Upper lobe of left lung (tissue), 6 donors: ENCODE measurements at places on chromosomes 3 and 15. TPM values are rescaled to one million over a fixed set of nuclear protein-coding genes. Genes with fewer than 3 reads are reported as not detected.

DNA sequence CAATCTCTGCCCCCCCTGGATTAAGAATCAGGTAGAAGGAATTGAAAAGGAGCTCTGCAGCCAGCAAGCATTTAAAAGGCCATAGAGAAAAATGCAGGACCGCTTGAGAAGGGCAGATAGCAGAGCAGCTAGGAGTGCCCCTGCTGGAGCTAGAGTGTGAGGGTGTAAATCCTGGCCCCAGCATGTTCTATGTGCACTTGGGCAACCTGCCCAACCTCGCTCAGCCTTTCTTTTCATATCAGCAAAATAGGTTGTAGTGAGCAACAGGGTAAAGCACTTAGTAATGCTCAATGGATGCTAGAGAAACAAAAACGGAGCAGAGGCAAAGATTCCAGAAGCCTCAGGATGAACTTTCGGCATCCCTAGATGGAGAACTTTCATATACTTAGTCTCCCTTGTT is 25.0 kb upstream of the THBS1 start:
- no peak overlapping the region for H3K4me3 ChIP-seq
- no peaks in the 10 kb centered on the region for H3K27me3 ChIP-seq
- H3K27ac ChIP-seq: no peak overlapping the region
- DNase-seq: no peak

DNA sequence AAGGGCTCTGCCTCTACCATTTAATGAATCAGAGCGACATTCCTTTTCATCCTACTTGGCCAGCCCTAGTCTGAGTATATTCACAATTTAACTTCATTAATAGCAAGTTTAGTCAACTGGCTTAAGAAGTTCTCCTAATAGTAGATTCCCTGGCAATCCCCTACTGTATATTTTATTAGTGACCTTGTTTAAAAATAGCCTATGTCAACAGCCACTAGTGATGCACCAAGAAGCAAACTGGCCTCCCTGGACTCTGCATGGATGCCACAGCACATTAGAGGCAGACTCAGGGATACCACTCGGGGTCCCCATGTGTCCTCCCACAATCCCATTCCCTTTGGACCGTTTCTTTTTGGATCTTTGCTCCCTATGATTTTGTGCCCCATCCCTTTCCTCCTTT is 83.6 kb downstream of the THSD4 start:
- peaks cover 12% of the 10 kb centered on the region for H3K4me1 ChIP-seq
- H3K27ac ChIP-seq: no peak overlapping the region
- H3K4me3 ChIP-seq: no peak overlapping the region
- H3K36me3 ChIP-seq: no peaks in the 10 kb centered on the region
- DNase-seq: no peak

LRTM1 gene
- not detected for total RNA-seq

DNA sequence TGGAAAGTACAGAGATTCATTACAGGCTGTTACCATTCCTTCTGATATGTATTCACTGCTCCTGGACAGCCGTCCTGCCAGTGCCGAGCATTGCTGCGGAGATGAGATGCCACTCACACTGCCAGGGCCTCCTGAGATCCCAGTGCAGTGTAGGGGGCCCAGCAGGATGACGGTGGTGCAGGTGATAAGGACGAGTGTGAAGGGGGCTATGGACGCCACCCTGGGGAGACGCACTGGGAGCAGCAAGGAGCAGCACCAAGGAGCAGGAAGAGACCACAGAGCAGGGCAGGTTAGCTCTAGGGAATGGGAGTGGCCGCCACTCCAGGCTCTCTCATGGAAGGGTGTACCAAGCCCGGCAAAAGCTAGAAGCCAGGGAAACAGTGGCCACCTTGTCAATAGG is 4.0 kb upstream of the KLF15 start:
- H3K27me3 ChIP-seq: no peaks in the 10 kb centered on the region
- H3K4me1 ChIP-seq: peaks cover 19% of the 10 kb centered on the region
- no peaks in the 10 kb centered on the region for H3K36me3 ChIP-seq
- H3K27ac ChIP-seq: no peak overlapping the region

DNA sequence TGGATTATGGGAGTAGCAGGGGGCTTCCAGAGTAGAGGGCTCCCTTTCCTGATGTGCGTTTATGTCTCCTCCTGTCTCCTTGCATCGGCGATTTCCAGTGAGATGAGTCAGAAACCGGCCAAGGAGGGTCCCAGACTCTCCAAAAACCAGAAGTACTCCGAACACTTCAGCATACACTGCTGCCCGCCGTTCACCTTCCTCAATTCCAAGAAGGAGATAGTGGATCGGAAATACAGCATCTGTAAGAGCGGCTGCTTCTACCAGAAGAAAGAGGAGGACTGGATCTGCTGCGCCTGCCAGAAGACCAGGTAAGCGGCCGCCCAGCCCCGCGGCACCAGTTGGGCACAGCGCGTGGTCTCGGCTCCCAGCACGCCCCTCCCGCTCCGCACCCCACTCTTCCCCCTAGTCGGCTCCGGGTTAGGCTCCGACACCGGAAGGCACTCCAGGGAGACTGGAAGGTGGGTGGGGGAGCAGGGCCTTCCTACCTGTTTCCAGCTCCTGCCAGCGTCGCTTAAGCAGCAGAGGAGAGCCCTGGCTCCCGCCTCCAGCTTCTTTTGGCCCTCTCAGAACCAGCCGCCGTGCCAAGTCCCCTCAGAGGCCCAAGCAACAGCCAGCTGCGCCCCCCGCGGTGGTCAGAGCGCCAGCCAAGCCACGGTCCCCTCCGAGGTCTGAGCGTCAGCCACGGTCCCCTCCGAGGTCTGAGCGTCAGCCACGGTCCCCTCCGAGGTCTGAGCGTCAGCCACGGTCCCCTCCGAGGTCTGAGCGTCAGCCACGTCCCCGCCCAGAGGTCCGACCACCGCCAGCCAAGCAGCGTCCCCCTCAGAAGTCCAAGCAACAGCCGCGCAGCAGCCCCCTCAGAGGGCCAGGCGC is 34.7 kb downstream of the MOBP start:
- no peaks in the 10 kb centered on the region for H3K36me3 ChIP-seq
- H3K27ac ChIP-seq: no peak overlapping the region
- peak overlapping the region; percentile 15 for H3K4me3 ChIP-seq
- no peak for DNase-seq

GRCh38 chr3:9837701-9838582 is 5.9 kb downstream of the RPUSD3 start:
- H3K36me3 ChIP-seq: peaks cover 73% of the 10 kb centered on the region
- H3K27me3 ChIP-seq: no peaks in the 10 kb centered on the region

DNA sequence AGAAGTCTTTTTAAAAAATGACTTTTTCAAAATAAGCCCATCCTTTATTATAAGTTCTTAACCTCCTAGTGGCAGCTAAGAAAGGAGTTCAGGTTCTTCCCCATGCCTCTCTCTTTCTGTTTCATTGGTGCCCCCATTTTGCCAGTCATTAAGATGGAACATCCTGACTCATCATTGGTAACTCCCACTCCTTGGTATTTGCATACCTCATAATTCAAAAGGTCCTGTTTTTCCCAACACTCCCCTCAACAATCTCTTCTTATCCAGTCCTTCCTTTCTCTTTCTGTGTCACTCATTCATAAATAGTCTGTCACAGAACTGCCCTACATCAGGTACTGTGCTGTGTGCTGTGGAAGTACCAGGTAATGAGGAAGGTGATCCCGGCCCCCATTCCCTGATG is 394.0 kb downstream of the FOXP1 start:
- H3K27ac ChIP-seq: no peak overlapping the region
- H3K4me1 ChIP-seq: no peaks in the 10 kb centered on the region
- no peak overlapping the region for H3K4me3 ChIP-seq
- no peak for DNase-seq
- H3K36me3 ChIP-seq: no peaks in the 10 kb centered on the region
- H3K27me3 ChIP-seq: no peaks in the 10 kb centered on the region

ARGFX gene
- not detected for total RNA-seq

GRCh38 chr15:68781766-68782588 is 38.7 kb downstream of the ANP32A start:
- peaks cover 11% of the 10 kb centered on the region for H3K4me1 ChIP-seq
- no peak overlapping the region for H3K4me3 ChIP-seq
- peak overlapping the region; percentile 80 for H3K27ac ChIP-seq
- no peaks in the 10 kb centered on the region for H3K27me3 ChIP-seq

DNA sequence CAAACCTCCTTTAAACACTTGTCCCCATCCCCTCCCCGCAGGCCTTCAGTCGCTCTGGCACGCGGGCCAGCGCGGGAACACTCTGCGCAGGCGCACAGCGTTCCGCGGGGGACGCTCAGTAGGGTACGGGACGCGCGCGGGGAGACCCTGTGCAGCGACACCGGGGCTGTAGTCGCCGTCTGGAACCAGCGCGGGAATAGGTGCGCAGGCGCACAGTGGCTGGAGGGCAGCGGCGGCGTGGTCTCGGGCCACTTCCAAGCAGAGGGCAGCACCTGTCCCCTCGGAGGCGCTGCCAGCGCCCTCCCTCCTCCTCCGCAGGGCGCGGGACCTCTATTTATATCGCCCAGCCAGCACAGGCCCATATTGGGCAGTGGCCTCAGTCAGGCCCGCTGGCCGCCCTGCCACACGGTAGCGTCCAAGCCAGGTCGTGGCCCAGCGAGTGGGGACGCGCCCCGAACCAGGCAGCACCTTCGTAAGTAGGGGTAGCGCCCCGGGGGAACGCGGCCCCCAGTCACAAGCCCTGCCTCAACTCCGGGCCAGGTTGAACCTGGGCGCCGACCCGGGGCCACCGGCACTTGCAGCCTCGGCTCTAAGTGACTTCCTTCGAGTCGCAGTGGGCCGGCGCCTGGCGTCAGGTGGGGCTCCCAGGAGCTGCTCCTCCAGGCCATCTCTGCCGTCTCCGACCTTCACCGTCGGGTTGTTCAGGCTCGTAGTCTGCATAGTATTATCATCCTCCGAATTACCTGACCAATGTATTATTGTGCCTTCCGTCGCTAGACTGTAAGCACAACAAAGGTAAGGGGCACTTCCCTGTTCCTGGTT is at the start of gene KBTBD12:
Gene KBTBD12 (plus strand): TSS at position 118 of the 822 bp plus-strand sequence. CDS start 7,830 bp downstream, outside the sequence.
- H3K4me3 ChIP-seq: peak within 1 kb of the TSS; percentile 55
- H3K36me3 ChIP-seq: no peaks in the 10 kb centered on the region
- no peaks in the 10 kb centered on the region for H3K27me3 ChIP-seq
- H3K27ac ChIP-seq: no peak within 1 kb of the TSS

GRCh38 chr3:56806407-56806806 is 4.7 kb upstream of the ARHGEF3 start:
- DNase-seq: no peak
- no peaks in the 10 kb centered on the region for H3K27me3 ChIP-seq
- no peaks in the 10 kb centered on the region for H3K36me3 ChIP-seq
- peaks cover 11% of the 10 kb centered on the region for H3K4me1 ChIP-seq
- H3K27ac ChIP-seq: no peak overlapping the region
- H3K4me3 ChIP-seq: no peak overlapping the region

DNA sequence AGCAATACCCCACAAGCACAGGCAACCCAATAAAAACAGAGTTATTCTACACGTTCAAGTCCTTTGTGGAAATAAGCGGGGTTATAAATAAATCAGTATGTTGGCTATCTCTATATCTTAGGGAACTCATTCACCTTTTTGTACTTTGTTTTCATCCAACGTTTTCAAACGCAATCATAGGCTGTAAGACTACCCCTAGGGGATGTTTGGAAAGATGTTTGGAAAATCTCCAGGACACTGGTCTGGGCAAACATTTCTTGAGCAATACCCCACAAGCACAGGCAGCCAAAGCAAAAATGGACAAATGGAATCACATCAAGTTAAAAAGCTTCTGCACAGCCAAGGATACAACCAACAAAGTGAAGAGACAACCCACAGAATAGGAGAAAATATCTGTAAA is 70.1 kb downstream of the CLDN11 start:
- no peaks in the 10 kb centered on the region for H3K36me3 ChIP-seq
- no peak for DNase-seq
- no peak overlapping the region for H3K27ac ChIP-seq
- H3K4me1 ChIP-seq: no peaks in the 10 kb centered on the region
- H3K4me3 ChIP-seq: no peak overlapping the region

DNA sequence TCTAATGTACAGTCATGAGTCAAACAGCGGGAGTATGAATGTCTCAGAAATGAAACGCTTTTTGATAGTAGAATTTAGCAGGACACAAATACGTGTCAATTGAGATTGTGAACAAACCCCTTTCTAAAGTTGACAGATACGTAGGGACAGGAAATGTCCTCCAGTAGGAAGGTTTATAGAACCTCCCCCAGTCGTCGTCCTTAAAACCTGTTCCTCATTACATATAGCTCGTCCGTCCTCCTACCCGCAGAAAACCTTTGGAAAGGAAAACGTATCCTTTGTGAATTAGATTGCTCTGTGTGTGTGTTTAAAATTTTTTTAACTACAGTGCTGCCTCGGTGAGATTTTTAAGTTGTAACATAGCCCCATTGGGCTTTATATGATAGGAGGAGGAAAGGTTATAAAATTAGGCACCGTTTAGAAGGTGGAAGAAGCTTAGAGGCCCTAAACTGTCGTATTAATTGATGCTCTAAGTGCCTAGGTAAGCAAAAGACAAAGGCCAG is 4.1 kb downstream of the UBE2E1 start:
- H3K36me3 ChIP-seq: no peaks in the 10 kb centered on the region
- no peak overlapping the region for H3K4me3 ChIP-seq
- no peak for DNase-seq
- no peaks in the 10 kb centered on the region for H3K27me3 ChIP-seq
- peaks cover 58% of the 10 kb centered on the region for H3K4me1 ChIP-seq
- H3K27ac ChIP-seq: peak overlapping the region; percentile 91

DNA sequence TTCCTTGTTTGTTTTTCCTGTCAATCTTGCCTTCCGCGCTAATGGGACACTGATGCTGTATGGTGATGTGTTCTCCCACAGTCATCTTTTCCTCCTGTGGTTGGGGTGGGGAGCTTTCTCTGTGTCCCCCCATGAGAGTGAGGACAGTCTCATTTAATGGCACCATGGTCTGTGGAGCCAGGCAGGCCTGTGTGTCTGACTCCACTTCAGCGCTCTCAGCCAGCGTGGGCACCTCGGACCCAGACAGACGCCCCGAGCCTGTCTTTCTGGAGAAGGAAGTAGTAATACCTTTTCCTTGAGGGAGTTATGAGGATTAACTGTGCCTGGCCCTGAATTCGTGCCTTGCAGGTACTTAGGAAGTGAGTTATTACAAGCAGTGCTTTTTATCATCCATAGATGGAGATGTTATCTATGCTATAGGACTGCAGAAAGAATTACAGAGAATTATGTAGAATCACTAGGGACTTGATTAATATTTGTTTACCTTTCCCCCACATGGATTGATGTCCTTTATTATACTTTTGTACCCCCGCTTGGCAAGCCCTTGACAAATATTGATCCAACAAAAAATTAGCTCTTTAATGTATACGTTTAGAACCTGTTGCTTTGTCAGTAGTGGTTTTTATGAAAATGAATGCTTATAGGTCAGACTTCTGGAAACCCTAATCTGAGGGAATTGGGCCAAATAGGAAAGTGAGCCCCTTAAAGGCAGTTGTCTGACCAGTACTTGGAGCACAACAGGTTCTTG is 152.4 kb downstream of the PGPEP1L start:
- H3K4me3 ChIP-seq: no peak overlapping the region
- peak overlapping the region; percentile 92 for H3K27ac ChIP-seq
- DNase-seq: no peak
- no peaks in the 10 kb centered on the region for H3K27me3 ChIP-seq
- peaks cover 60% of the 10 kb centered on the region for H3K4me1 ChIP-seq

GRCh38 chr15:101027920-101028319 is 108.8 kb downstream of the LRRK1 start:
- H3K4me1 ChIP-seq: peaks cover 32% of the 10 kb centered on the region
- no peaks in the 10 kb centered on the region for H3K27me3 ChIP-seq
- H3K27ac ChIP-seq: no peak overlapping the region
